ENCODE measurements at places on chromosomes 1 and 21. TPM values are rescaled to one million over a fixed set of nuclear protein-coding genes. Genes with fewer than 3 reads are reported as not detected.

Gene OR2M3
- total RNA-seq = not detected

Gene S100A7A
- not detected for total RNA-seq

- DNase-seq = no peak
Measured at GRCh38 chr21:42746593-42747275, 93.3 kb downstream of the PDE9A start.

Gene FAM177B
- not detected for total RNA-seq

Gene CASZ1
- total RNA-seq = 2.8 TPM

Gene MATN1
- total RNA-seq = 1.8 TPM

Measured in K562 (cell line).